Stimulated activated CD4-positive, alpha-beta T cell treated with anti-CD3 and anti-CD28 coated beads, Interleukin-15, amount 100 ng/mL, for 1 hour (primary cell): ENCODE measurements at places on chromosomes 12 and 14.

DNA sequence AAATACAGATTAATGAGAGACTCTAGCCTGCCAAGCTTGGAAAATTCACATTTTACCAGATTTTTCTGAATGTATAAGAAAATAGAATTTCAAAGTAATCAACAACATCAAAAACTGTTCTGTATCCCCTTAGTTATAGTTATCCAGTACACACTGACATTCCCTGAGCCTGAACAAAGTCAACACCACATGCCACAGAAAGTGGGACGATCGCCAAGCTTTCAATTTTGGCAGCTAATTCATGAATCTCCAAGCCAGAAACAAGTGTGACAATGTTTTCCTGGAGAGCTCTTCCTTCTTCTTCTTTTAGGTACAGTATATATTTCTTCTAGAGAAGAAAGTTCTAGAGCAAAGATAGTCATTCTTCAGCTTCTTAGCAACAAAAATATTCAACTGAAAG is 290.2 kb downstream of the PRKD1 start:
- DNase-seq, result no peak

GRCh38 chr12:47124451-47124850 is 44.7 kb upstream of the AMIGO2 start:
- no peak for DNase-seq

DNA sequence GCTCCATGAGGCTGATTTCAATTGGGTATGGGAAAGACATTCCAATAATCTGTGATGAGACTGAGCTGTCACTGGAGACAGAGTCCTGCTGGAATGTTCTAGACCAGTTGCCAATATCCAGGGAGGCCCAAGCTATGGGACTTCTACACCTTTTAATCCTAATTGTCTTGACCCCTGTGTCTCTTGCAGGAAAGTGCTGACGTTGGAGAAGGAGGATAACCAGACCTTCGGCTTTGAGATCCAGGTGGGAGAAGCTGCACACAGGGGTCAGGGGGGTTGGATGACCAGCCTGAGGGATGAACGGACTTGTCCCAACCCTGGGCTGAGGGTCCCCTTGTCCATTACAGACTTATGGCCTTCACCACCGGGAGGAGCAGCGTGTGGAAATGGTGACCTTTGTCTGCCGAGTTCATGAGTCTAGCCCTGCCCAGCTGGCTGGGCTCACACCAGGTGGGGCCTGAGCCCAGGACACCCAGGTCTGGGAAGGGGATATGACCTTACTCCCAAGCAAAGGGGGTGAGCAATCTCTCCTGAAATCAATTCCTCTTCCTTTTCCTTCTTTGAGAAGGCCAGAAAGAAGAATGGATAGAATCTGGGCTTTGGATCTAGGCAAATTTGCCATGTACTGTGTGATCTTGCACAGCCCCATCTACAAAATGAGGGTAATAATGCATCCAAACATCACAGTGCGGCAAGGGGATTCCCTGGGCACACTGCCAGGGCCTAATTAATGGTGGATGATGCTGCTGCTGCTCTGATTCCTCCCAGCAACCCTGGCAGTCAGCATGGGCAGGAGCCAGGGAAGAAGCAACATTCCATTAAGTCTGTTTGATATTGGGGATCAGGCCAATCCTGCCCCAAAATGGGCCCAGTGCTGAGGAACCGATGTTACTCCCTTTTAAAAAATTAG is 4.2 kb downstream of the TAMALIN start:
- no peak for DNase-seq

DNA sequence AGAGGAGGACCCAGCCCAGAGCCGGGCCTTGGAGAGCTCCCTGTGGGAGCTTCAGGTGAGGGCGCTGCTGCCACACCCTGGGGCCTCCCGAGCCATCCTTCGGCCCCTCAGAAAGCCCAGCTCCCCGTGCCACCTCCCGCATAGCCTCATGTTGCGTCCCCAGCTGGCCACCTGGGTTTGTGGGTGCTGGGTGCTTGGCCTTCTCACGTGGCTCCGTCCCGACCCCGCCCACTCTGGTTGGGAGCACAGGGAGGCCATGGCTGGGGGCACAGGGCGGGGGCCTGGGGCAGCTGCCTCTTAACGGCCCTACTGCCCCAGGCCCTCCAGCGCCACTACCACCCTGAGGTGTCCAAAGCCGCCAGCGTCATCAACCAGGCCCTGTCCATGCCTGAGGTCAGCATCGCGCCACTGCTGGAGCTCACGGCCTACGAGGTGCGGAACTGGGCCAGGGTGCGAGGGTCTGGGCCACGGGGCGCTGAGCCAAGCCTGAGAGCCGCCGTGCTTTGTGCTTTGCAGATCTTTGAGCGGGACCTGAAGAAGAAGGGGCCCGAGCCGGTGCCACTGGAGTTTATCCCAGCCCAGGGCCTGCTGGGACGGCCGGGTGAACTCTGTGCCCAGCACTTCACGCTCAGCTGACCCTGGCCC is 7.6 kb downstream of the NOC4L start:
- no peak for DNase-seq

DNA sequence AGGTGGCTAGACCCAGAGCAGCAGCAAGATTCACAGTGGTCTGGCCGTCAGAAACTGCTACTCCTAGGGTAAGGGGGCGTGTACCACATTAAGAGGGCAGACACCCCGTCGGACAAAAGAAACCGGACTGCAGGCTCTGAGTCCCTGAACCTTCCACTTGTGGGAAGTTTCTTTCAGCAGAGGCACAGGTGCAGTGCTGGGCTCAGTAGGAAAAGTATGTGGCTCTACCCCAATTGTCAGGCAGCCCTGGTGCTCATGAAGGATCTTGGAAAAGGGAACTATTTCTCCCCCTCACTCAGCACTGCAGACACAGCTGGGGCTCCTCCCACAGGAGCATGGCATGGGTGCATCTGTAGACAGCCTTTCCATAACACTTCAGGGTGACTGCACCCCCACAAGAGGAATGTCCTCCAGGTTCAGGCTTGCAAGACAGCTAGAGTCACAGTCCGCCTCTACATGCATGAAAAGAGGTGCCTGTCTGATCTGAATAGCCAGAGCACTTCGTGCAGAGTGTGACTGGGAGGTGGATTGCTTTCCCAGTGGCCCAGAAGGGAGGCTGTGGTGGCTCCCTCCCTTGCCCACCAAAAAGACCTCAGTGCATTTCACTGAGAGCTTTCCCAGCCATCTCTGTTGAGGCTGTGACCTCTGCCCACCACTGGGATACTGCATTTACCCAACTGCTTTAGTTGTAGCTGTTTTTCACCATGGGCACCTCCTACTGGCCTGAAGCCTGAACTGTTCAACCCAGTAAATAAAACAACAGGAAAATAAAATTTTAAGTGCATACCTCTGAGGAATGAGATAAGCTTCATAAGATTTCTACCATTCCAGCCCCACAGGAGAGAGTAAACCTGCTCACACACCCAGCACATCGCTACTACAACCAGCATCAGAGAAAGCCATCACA is 14.2 kb downstream of the CEP128 start:
- no peak for DNase-seq

GRCh38 chr12:52383331-52383730 is 2.1 kb downstream of the KRT84 start:
- no peak for DNase-seq

DNA sequence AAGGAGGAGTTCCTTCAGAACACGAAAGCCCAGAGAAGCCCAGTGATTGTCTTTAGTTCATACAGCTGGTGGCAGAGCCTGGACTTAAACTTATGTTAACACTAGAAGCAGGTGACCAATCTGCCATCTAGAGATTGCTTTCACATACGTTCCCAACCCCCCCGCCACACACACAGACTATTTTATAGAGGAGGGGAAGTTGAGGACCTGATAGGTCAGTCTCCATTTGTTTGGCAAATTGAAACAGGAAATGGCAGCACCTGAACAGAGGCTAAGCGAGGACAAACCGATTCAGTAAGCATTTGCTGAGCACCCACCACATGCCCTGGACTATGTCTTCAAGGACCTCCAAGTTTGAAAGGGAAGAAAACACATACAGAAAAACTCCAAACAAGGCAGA is 4.8 kb upstream of the PLEKHD1 start:
- no peak for DNase-seq
